ENCODE measurements at places on chromosomes 2 and 18.

GRCh38 chr2:44964752-44965236 lies 23.3 kb downstream of the SIX3 start:
- no peak for DNase-seq

- DNase-seq: no peak
Measured at GRCh38 chr2:68766376-68766845, 31.8 kb downstream of the ARHGAP25 start.

GRCh38 chr2:153497938-153498629 lies 19.5 kb upstream of the RPRM start:
- no peak for DNase-seq

DNA sequence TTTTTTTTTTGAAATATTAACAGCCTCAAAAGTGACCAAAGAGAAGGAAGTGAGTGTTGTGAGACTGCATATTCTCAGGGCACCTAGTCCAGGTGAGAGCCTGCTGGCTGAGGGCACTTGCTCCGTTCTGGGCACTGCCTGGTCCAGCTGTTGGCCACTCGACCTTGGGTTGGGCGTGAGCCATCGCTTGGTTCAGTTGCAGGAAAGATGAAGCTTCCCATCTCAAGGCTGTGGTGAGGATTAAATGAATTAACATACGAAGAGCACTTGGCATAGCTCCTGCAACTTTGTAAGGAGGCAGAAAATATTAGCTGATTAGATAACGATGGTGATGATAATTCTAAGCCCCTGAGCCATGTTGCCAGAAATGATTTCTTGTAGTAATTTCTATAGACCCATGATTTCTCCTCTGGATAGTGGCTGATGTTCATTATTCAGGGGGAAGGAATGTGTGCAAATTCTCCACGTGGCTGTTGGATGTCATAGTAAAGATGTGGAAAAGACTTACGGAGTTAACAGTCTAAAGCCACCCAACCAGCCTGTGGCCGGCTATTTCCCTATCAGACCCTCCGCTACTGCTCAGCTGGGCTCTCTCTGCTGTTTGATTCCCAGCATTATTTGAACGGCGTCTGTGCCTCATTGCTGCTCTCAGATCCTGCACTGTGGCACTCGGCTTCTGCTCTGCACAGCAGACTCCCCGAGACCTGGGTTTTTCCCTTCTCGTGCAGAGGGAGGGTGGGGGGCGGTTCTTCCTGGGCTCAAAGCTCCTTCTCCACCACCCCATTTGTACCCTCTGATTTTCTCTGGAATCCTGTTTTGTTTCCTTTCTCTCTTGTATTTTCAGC lies 221.1 kb downstream of the GALR1 start:
- no peak for DNase-seq

DNA sequence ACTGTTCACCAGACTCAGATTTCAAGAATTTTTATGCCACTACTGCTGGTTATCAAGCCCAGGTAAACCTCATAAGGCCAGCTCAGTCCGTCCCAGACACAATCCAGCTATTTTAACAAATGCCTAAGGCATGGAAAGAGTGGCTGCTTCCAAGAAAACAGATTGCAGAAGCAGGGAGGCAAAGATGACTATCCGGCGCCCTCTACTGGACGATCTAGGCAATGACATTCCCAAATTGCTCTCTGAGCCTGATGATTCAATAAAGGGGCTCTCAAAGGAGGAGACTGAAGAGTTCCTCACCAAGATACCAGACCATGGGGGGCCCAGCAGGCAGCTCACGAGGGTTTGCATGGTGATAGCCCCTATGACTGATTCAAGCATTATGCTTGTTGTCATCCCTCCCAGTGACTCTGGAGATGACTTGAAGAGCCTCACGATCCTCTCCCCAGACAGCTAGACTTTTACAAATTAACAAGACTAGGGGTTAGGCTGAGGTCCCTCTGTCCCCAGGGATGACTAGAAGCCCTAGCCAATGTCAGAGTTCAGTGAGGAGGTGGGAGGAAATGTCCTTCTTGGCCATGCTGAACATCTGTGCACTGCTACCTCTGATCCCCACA lies 25.0 kb downstream of the SERPINB8 start:
- no peak for DNase-seq

GRCh38 chr2:218249691-218250090 lies 11.1 kb upstream of the GPBAR1 start:
- DNase-seq: no peak

- DNase-seq: no peak
Measured at GRCh38 chr18:48030616-48031480, 100.4 kb upstream of the SMAD2 start.

DNA sequence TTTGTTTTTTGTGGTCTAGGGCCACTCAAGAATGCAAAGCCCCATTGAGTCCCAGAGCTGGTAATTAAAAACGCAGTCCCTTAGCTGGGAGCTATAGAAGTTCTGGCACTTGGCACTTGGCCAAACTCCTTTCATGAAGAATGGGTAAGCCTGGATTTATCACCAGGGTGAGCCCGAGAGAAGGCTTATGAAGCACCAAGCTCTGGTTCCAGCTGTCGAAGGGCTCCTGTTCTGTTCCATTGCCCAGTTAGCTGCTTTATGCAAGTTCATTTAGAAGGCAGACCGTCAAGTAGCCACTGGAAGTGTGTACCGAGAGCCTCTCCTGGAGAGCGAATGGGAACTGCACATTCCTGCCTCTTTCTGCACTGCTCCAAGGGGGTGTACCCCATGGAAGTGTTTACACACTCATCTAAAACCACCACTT lies 14.2 kb downstream of the ECEL1 start:
- DNase-seq: no peak

GRCh38 chr2:27304488-27305240 lies 3.6 kb downstream of the UCN start:
- DNase-seq: no peak

DNA sequence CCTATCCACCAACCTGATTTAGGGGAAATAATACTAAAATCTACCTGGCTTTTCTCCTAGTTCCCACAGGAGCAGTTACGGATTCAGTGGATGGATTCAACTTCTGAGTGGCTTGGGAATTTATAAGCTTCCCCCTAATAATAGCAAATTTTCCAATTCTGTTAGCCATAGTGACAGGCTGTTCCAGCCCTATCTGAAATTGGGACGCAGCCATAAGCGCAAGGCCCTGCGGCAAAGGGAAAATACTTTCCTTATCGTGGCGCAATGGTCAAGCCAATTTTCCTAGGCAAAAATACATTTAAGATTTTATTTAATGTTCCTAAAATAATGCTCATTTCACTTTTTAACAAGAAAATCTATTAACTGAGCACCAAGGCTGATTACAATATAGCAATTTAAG lies 49.7 kb downstream of the CDH2 start:
- DNase-seq: no peak

GRCh38 chr2:198517976-198518375 lies 713.6 kb downstream of the PLCL1 start:
- no peak for DNase-seq

GRCh38 chr18:6837904-6838303 lies 108.4 kb downstream of the ARHGAP28 start:
- DNase-seq: no peak

DNA sequence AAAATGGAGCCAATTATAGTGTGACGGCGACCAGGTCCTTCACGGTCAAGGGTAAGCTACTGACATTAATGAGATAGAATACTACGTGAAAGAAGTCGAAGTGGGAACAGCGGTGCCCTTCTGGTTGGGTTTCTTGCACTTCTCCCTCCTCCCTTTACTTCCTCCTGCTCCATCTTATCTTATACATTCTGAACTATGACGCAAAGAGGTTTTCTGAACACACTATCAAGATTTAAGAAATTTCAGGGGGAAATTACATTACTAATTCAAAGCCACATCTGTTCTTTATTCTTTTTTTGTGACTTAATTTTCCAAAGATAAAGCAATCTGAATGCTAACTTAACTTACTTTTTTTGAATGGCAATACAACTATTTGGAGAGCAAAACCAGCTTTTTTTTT lies 14.8 kb upstream of the IL18R1 start:
- DNase-seq: no peak

GRCh38 chr18:34771958-34772357 lies 61.9 kb downstream of the DTNA start:
- DNase-seq: no peak

DNA sequence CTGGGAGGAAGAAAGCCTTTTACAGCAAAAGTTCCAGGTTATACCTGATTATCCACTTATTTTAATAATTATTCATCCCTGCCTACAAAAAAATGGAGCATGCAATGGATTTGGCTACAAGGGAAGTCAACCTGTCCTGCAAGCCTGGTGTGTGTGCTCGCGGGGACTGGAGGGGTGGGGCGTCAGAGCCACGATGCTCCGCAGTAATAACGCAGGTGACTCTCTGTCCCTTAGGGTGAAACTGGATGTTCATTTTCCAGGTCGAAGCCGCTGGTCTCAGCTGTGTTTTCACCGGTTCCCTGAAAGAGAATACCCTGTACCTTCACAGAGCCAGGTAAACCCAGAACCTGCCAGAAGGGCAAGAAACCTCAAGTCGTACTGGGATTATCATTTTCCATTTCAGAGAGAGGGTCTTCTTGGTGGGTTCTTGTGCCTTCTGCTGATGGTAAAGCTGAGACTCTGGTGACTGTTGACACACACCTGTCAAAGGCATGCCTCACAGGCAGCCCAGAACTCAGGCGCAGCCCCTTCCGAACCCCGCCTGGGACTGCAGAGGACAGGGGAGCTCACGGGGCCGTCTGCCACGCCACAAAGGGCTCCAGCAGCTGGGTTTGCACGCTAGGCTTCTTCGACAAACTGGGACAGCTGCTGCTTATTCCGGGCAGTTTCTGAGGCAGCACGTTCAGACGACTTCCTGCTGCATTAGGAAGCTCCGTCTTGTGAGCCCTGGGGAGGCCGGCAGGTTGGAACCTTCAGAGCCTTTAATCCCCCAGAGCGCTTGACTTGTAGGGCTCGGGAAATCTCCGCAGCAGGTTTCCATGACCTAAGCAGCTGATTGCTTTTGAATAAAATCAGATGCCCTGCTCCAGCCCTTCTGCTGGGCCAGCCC lies 58.6 kb downstream of the KCNG2 start:
- no peak for DNase-seq

DNA sequence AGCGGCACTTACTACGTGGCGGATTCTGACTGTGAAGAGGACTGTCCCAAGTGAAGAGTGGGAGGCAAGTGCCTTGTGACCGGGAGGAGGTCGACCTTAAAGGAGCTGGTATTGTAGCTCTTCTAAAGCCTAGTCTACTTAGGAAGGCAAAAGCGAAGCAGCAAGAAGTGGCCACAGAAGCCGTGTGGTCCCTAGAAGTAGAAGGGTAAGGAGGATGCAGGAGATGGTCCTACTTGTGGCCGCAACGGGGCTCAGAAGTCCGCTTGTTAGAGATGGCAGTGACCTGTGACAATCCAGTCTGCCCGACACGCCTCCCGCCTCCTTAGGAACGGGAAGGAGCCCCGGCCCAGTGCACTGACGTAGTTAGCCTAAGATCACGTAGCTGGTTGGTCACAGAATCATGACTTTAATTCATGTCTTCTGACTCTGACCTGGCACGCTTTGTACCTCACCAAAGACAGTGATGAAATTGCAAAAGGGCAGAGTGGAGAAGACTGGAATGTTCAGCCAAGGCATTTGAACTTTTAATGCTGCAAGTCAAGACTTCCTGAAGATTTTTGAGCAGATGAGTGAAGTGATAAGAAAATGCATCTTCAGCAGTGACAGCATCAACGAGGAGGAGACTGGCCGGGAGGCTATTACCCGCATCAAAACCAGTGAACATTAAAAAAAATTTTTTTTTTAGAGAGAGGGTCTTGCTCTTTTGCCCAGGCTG lies 749 bp upstream of the EIF2AK3 start:
- DNase-seq: no peak

Data from stimulated activated CD4-positive, alpha-beta T cell treated with anti-CD3 and anti-CD28 coated beads, Interleukin-1b, Interleukin-23, amount 100 ng/mL, for 24 hours (primary cell).